ENCODE measurements at places on chromosomes 7 and 10. TPM values are rescaled to one million over a fixed set of nuclear protein-coding genes. Genes with fewer than 3 reads are reported as not detected.

AMPH gene
- total RNA-seq, result not detected

PDCD11 gene
- total RNA-seq, result 32.3 TPM

DNA sequence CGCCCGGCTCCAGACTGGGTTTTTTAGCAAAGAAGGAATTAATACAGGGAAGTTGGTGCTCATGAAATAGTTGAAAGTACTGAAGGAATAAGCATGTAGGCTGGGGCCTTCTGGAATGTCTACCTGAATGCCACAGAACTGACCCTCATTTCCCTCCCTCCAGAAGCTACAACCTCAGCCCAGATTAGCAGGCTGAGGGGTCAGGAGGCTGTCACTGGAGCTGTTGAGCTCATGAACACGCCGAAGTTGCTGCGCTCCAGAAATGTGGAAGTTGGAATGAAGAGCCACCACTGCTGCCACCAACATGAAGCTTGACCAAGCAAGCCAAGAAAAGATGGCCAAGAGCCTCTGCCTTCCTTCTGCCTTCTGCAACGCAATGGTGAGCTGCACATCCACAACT, 52.2 kb upstream of the KMT2E start:
- no peak for DNase-seq

GRCh38 chr10:73793456-73793855, 8.1 kb downstream of the ZSWIM8 start:
- DNase-seq, result no peak

METTL27 gene
- 4.0 TPM for total RNA-seq
